ENCODE measurements at places on chromosomes 1 and 21.
A peak's percentile ranks its signal among the peaks of the same experiment; 100 is the strongest.

GRCh38 chr1:64363111-64363510 is 106.8 kb upstream of the CACHD1 start:
- no peak for DNase-seq

DNA sequence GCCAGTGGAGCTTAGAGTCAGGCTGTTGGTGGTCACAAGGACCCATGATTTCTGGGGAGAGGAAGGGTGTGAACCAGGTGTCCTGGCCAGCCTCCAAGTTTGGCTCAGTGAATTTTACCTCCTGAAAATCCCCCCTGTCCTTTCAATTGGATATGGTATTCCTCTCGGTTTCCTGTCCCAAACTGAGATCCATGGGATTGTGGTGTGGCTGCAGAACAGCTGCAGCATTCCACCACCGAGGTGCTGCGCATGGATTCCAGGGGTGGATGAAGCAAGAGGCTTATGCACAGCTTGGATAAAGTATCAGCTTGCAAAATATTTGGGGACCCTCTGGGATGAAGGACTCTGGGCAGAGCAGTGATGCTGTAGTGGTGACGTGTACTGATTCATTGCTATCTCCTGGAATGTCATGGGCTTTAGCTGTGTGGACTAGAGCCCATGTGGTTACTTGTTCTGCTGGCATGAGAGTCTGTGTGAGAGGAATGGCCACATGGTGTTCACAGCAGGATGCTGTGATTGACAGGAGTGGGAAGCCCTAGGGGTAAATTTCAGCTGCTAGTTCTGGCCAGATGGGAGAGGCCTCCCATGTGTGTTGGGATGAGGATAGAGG is 148.7 kb upstream of the SPAG17 start:
- no peak for DNase-seq

- no peak for DNase-seq
Measured at GRCh38 chr1:198272492-198272891, 115.7 kb downstream of the NEK7 start.

- DNase-seq = no peak
Measured at GRCh38 chr21:36788120-36788638, 89.3 kb downstream of the SIM2 start.

DNA sequence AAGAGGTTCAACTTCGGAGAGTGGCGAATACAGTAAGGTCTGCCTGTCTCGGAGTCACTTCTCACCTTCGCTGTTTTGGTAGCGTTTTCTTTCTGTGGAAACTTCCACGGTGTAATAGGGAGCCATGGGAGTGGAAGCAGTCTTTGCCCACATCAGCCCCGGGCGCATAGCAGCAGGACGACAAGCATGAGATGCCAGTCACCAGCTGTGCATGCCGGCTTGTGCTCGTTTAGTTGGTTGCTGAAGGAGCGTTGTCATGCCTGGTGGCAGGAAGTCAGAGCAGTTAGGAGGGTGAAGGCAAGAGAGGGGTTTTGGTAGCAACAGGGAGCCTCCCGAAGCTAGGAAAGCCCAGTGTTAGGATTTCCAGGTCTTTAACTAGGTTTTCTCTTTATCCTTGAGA is 58.8 kb downstream of the MRPS6 start:
- DNase-seq = no peak

DNA sequence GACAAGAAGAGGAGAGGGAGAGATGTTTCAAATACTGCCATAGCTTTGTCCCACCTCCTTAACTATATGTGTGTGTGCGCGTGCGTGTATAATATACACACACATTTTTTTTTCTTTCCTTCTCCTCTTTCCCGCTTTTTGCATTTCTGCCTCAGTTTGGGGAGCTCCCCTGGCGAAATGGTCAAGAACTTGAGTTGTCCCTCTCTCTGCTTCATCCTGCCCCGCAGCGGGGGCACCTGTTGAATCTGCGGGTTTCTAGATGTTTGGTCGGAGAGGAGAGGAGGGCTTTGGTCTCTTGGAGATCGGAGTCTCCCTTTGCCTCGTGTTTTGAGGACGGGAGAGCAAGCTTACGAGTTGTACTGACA is 504 bp downstream of the SCCPDH start:
- DNase-seq = no peak

- no peak for DNase-seq
Measured at GRCh38 chr21:39918558-39918957, 51.3 kb downstream of the PCP4 start.

DNA sequence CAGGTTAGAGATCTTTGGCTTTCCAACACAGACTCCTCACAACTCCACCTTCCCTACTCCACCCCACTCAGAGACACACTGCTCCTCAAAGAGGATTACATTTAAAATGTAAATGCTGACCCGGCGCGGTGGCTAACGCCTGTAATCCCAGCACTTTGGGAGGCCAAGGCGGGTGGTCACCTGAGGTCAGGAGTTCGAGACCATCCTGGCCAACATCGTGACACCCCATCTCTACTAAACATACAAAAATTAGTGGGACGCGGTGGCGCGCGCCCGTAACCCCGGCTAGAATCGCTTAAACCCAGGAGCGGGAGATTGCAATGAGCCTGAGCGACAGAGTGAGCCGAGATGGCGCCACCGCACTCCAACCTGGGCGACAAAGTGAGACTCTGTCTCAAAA is 1.8 kb upstream of the ANP32E start:
- DNase-seq = no peak

DNA sequence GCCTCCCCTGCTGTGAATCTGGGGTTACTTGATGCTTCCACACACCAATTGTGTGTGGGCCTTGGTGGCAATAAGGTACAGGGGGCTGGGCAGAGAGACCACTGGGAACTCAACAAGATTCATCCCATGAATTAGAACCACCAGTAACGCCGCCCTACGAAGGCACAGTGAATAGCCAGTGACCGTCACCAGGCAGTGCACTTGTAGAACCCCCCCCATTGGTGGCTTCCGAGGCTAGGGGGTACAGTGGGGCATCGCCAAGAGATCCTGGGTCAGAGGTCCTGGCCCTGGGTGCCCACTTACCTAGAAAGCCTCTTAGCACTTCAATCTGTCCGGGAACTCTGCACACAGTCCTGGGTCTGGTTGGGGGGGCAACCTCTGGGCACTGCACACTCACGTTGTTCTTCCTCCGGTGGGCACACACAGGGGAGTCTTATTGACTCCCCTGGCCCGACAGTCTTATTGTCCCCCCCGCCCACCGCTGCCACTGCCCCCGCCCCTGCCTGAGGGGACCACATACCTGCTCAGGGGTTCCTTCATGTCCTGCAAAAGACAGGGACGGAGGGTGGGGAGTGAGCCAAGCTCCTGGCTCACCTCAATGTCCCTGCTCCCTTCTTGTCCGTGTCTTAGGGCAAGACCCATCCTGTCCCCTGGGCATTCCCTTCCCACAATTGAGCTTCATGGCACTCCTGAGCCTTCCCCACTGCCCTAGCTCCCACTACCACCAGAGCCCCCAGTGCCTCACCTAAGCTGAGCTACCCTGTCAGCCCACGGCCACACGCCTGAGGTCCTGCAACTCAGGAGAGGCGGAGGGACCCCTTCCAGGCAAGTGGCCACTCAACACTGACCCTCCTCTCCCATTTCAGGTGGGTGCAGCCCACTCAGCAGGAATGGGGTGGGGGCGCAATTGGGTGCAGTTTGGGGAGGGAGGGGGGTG is 2.5 kb upstream of the TRIM11 start:
- DNase-seq = no peak

DNA sequence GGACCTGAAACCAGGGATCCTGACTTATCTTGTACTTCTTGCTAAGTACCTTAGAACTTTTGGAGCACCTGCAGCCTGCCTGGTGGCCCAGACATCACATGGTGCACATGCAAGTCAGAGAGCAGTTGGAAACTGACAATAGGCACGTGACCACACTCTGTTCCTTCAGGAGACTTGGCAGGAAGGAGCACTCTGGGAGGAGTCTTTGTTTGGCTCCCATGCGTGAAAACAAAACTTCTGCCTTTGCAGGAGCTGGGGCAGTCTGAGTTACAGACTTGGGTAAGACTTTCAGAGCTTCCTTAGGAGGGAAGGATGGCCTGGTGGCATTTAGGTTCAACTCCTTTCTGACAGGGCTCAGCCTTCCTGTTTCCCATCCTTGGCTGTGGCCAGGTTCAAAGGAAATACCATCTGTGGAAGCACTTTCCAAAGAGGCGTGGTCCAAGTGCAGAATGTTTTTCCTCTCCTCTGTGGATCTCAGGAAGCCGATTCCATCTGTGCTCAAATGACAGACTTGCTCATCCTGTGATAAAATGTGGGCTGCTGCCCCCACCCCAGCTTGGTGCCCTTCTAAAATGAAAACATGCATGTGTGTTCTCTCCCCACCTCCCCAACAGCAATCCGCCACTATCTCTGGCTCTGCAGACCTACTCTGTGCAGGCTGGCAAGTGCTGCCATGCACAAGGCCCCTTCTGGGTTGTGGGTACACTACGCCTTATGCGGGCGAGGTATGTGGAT is 14.1 kb upstream of the ZNF436 start:
- no peak for DNase-seq

DNA sequence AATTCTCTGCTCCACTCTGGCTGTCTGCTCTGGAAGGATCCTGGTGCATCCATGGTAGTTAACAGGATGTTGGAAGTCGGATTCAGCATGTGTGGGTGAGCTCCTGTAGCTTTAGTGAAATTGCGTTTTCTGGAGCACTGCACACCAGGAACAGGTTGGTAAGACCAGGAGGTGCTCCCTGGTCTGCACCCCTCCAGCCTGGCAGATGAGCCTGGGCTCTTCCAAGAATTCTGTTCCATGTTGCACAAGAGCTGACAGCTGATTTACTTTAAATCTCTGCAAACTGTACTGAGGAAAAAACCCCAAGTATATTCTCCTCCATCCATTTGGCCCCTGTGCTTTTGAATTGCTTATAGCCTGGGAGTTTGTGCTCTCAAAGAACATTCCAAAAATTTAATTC is 33.7 kb downstream of the KCNK1 start:
- DNase-seq = no peak

- no peak for DNase-seq
Measured at GRCh38 chr1:235468970-235469369, 35.3 kb downstream of the B3GALNT2 start.

- no peak for DNase-seq
Measured at GRCh38 chr1:116166655-116167054, 55.5 kb downstream of the MAB21L3 start.

GRCh38 chr21:41851090-41851790 is 27.9 kb downstream of the PRDM15 start:
- DNase-seq = no peak

- peak; percentile 37 for DNase-seq
Measured at GRCh38 chr1:150151291-150152181, 1.8 kb downstream of the PLEKHO1 start.

- no peak for DNase-seq
Measured at GRCh38 chr1:222627232-222627631, 9.3 kb downstream of the MIA3 start.

DNA sequence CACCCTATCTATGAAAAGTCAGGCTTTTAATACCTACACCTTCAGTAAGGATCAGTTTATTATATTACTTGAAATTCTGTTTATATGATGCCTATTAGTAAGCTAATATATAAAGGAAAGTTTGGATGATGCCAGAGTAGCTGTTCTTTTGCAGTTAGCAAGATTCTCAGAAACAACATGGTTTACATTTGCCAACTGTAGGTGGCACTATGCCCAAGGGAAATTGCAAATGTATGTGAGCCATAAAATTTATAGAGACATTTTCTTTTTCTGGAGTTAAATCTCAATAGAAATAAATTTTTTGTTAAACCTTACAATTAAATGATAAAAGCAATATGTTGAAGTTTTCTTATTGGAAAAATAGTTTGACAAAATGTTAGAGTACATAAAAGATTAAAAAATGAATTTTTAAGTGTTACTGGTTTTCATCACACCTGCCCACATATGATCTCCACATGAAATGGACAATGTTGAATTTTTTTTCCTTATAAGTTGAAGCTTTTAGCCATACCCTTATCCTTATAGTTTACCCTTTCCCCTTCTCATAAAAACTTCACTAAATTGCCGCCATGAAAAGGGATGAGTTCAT is 32.1 kb upstream of the EPHX4 start:
- DNase-seq = no peak

GRCh38 chr1:216531263-216532239 is 108.3 kb upstream of the USH2A start:
- no peak for DNase-seq

- peak; percentile 97 for DNase-seq
Measured at GRCh38 chr1:32964461-32965250, at the start of gene RNF19B. RNF19B (minus strand) TSS chr1:32964809; CDS start chr1:32964685, 124 bp downstream.

GRCh38 chr1:188314557-188315137 is 1485.9 kb downstream of the PLA2G4A start:
- no peak for DNase-seq

- DNase-seq = peak; percentile 3
Measured at GRCh38 chr1:31105646-31106045, 40.1 kb upstream of the PUM1 start.

DNA sequence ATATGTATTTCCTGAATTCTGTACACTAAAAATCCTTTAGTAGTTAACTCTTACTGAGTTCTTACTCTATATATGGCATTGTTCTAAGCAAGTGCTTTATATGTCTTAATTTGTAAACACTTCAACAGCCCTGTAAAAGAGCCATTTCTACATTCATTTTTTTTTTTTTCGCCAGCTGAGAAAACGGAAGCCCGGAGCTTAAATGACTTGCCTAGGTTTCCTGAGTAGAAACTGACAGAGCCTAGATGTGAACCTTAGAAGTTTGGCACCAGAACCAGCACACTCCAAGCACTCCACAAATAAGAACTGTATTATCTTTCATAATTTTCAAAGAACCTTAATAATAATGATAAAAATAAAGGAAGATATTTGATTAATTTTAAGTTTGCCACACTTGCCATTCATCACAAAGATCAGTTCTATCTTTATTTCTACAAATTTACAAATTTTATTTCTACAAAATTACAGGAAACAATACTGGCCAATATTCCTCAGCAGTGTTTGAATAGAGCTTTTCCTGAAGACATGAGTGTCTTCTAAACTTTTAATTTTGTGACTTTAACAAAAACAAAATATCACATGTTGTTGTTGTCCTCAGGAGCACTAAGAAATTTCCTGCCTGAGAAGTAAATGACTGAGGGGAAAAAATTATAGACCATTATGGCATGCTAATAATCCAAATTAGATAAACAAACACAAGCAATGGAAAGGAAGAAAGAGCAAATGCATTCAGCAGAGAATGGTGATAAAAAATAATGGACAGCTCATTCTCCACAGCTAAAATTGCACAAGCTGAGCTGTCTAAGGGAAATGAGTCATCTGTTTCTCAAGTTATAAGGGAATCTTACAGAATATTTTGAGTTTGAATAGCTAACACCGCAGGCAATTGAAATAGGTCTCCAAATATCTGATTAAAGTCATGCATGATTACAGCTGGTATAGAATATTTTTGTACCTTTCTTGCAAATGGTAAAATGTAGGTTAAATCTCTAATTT is 71.2 kb downstream of the DPYD start:
- no peak for DNase-seq

DNA sequence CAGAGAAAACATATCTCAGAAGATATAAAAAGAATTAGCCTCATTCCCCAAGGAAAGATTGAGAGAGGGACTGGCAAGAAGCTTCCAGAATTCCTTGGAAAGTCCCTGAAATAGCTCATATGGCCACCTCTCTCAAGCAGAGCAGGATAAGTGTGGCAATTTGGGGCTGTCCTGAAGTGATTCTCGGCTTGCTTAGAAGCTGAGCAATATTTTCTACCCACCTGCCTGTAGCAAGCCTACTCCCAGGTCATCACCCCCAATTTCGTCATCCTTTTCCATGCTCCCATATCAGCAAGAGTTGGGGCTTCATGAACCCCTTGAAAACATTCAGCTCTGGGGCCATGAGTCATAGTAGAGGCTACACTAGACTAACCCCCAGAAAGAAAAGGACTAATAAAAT is 131.5 kb downstream of the PLPP3 start:
- DNase-seq = no peak

GRCh38 chr1:212486619-212486975 is 53.9 kb downstream of the NENF start:
- no peak for DNase-seq
